ENCODE measurements at places on chromosomes 1 and 21.

DNA sequence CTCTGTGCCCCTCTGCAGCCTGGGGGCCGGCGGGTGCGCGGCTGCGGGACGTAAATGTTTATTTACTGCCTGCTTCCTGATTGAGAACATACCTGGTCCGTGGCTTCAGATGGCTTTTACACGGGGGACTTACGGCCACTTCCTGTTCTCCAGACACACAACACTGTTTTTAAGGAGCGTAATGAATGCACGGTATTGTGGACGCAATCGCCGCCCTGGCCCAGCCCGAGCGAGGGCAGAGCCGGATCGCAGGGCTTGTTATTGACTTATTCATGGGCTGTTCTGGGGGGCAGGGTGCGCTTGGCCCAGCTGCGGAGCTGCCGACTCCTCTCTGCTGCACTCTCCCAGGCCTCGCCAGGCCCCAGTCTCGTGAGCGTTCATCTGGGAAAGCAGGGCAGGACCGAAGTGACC lies 52.8 kb upstream of the ACTRT2 start:
- DNase-seq: no peak

DNA sequence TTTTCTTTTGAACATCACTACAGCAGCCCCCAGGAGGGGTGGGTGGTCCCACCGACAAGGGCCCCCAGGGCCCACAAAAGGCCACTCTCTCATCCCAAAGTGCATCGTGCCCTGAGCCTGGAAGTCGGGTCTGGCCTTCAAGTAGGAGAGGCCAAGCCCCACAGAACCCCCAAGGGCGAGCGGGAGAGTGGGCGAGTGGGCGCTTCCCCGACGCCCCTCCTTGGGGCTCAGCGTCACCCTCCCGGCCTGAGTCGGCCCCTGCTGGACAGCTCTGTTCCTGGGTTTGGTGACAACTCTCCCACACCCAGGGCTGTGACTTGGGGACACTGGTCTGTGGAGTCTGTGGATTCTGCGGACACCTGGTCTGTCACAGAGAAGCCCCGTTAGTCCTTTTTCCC lies 42.2 kb upstream of the COL18A1 start:
- no peak for DNase-seq

DNA sequence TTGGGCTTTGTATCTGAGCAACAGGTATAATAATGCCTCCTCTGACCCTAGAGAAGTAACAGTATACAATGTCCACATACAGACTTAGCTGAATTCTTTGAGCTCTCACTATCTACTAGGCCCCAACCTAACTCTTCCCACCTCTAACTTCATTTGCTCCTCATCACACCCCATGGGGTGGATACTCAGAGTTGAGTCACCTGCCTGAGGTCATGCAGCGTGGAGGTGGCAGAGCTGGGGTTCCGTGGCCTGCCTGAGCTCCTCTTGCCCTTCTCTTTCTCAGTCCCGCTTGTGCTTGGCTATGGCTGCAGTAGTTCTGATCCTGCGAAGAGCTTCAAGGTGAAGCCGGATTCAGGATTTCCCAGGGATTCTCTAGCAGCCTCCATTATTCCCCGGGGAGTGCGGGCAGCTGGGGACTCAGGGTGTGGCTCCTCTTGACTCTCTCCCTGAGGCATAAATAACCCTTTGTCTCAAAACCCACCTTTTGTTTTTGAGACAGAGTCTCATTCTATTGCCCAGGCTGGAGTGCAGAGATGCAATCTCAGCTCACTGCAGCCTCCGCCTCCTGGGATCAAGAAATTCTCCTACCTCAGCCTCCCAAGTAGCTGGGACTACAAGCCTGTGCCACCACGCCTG lies 29.9 kb upstream of the ACTL8 start:
- DNase-seq: no peak

DNA sequence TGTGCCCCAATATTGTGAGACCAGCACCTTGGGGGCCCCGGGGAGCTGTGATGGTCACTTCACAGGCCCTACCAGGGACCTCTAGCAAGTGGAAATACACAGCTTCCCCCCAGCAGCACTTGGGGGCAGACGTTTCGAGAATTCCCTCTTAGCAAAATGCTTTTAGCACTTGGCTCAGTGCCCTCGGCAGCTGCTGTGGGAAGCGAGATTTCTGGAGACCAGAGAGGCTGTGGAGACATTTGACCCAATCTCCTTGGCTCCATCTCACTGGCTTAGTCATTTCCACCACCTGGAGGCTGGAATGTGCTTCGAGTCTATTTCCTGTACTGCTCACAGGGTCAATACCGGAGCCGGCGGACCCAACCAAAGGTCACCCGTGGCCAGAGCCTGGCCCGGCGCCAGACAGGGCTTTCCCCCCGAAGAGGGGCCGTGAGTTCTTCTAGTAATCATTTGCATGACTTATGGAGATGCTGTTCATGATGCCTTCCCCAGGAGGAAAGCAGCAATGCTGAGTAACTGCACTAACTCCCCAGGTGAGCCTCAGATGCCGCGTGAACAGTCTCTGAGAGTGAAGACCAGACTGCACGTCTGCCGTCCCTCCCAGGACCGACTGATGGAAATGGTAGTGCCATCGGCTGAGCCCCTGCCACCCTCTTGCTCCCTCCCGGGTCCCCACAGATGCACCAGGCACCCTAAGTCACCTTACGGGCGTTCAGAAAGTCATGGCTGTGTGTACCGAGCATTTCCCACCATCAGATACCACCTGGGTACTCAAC lies 4.4 kb upstream of the C2CD2 start:
- peak; percentile 82 for DNase-seq

- no peak for DNase-seq
These were observed 25.8 kb upstream of the PPP1R8 start for GRCh38 chr1:27804791-27805190.

- no peak for DNase-seq
These were observed 89.9 kb upstream of the LBR start for GRCh38 chr1:225517697-225518096.

- no peak for DNase-seq
These were observed 298.0 kb downstream of the OLFM3 start for GRCh38 chr1:101698681-101699080.

GRCh38 chr21:45510466-45510955 lies 31.7 kb downstream of the SLC19A1 start:
- no peak for DNase-seq

- DNase-seq: no peak
These were observed 21.8 kb downstream of the COL6A2 start for GRCh38 chr21:46119637-46120271.

GRCh38 chr1:21312407-21312992 lies 22.2 kb upstream of the ECE1 start:
- DNase-seq: no peak

DNA sequence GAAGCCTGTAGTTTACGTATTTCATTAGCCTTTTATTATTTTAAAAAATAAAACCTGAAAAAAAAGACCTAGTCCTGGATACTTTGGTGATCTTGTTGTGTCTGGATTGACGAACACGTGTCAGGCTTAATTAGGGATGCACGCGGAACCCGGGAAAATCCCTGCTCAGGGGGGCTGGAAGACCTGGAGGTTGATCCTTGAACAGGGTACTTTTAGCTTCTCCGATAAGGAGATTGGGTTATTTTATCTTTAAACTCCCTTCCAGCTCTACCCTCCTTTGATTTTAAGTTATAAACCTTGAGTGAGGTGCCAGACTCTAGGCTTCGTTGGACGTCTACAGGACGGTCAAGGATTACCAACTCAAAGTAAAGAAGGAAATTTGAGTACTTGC lies 552 bp upstream of the ZNF691 start:
- no peak for DNase-seq

DNA sequence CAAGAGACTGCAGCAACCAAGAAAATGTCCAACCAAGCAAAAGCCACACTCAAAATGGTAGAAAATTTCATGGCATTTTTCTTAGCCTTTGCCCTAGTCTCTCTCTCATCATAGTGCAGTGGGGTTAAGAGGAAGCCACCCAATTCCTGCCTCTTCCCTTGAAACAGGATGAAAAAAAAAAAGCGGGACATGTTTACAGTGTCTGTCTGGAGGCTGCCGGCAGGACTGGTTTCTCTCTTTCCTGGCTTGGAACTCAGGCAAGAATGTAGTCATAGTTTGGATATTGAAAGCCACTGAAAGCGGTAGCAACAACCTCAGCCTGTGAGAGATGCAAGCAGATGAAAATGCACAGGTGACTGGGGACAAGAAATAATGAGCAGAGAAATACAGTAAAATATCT lies 13.3 kb upstream of the TNFSF18 start:
- DNase-seq: no peak

DNA sequence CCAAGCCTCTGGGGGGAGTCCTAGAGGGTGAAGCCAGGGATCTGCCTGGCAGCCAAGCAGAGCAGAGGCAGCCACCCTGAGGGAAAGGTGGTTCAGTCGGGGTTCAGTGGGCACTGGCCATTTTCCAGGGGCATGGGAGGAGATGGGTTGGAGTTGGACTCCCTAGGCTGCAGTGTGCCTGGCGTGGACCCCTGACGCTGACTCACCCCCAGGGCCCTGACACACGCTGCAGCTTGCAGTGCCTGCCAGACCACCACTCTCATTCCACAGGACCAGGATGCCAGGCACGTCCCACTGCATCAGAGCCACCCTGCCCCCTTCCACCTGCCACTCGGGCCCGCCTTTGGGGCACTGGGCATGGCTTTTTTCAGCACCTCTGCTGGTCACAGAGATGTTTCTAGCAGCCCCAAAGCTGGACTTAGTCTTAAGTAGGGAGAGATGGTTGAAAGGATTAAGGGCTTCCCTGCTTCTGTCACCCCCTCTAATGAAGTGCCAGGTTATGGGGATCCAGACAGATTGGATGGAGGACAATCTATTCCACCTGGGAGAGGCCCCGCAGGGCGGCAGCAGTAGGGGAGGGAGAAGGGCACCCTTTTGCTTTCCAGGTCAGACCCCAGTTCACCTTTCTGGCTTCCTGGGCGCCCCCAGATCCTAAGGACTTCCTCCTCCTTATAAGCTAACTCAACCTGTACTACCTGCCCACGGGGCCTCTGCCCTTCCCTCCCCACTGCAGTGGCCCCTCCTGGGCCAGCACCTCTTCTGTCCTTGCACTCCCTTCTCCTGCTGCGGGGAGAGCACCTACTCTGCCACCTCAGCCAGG lies 1.6 kb downstream of the SYT2 start:
- no peak for DNase-seq

GRCh38 chr1:67855444-67855843 lies 22.2 kb upstream of the GNG12 start:
- DNase-seq: no peak

DNA sequence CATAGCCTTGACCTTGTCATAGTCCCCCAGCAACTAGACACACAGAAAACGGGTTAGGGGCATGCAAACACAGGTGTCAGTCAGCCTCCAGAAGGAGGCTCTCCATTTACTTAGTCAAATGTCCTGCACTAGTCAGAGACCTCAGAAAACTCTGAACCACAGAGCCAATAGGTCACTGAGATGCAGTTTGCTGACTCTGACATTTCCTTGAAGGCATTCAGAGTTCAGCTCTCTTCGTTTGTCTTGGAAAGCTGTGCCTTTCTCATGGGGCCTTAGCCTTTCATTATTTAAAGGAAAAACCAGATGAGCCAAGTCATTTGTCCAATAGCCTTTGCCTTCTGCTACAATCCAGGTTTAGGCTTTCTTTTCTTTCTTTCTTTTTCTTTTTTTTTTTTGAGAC lies 3.5 kb downstream of the OLFML2B start:
- no peak for DNase-seq

DNA sequence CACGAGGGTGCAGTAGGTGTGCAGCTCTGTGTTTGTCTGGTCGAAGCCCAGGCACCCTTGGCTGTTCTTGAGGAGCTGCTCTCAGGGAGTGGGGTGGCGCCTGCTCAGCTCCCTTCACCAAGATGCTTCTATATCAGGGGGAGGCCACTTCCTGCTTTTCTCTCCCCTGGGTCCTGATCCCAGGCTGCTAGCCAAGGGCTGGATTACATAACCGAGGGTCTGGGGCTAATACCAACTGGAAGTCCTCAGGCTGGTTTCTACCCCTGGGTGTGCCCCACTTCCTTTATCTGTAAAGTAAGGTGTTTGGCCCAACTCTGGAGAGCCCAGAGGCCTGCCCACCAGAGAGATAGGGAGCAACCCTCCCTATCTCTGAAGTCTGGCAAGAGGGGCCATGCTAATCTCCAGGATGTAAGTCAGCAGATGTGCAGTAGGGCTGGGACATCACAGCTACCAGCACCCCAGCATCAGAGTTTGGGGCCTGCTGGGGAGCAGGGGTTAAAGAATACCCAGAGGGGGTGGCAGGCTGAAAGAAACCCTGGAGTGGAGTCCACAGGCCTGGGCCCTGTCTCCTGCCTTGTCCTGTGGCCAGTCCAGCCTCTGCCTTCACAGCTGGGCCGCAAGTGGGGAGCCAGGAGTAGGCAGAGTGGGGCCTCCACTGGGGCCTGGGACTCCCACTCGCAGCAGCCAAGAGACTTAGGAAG lies 2.1 kb downstream of the SELENBP1 start:
- DNase-seq: peak; percentile 60

- DNase-seq: no peak
These were observed at the start of gene NHLH2 for GRCh38 chr1:115840605-115841460. Gene NHLH2 (minus strand): TSS chr1:115841126. CDS start chr1:115838372, 2,754 bp downstream.

GRCh38 chr1:37708471-37708870 lies 16.2 kb downstream of the CDCA8 start:
- no peak for DNase-seq

DNA sequence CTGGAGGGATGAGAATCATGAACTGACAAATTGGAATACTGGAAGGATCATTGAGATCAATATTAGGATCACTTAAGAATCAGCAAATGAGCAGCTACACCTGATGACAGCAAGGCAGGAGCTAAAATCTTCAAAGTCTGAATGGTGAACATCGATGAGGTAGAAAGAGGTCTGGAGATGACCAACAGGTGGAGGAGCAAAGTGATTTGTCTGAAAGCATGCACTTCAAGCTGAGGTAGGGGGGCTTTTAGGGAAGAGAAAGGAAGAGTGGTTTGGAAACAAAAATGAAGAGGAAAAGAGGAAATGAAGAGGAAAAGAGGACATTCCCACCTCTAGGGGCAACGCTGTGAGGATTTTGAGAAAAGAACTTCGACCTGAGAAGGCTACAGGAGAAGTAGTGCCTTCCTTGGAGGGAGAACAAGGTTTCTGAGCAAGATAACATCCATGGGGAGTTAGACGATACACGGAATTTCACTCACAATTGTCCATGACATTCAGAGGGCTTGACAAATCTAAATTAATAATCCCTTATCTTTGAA lies 79.0 kb downstream of the APP start:
- DNase-seq: no peak

DNA sequence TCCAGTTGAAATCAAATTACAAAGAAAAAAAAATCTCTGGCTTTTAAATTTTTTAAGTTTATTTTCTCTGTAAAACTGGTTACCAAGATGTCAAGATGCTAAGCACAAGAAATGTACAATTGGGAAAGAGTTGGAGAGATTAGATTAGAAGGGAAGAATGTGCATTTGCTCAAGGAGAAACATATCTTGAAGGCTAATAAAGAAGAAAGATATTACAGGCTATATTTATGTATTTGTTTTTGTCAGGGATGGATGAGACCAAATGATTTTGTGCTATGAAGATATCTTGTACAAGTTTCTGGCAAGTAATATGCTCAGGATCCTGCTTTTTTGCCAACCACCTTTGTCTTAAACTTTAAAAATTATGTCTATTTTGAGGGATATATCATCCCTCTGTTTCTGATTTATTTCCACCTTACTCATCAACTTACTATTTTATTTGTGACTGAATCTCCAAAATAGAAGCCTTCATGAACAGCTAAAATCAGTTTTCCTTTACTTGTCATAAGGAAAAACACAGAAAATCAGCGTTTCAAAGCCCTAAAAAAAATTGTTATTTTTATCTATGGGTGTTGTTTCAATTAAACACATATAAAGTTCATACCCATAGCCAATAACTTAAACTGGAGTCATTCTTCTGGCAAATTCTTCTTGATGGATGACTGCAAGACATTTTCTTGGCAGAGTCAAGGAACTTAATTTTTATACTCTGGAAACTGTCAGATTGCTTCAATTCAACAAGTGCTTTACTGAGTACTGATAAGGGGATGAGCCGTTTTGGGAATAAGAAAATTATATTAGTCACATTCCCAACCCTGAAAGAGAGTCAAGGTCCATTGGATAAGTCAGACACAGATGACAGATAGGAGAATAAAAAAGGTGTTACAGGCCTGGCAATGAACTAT lies 141.8 kb downstream of the CTH start:
- no peak for DNase-seq

Measured in right atrium auricular region (tissue), 2 donors.